ENCODE measurements at places on chromosomes 2 and 18. TPM values are rescaled to one million over a fixed set of nuclear protein-coding genes. Genes with fewer than 3 reads are reported as not detected.

ZNF804A gene
- total RNA-seq: 15.7 TPM

CIB4 gene
- 0.83 TPM for total RNA-seq

FEV gene
- total RNA-seq: not detected

RAB6C gene
- 1.6 TPM for total RNA-seq

- no peak for DNase-seq
- no peak overlapping the region for H3K27ac ChIP-seq
- no peak overlapping the region for H3K4me3 ChIP-seq
Measured at GRCh38 chr18:39166776-39167175, 1601.2 kb upstream of the CELF4 start.

- no peak overlapping the region for H3K27ac ChIP-seq
- H3K36me3 ChIP-seq: no peaks in the 10 kb centered on the region
- H3K4me1 ChIP-seq: peaks cover 4% of the 10 kb centered on the region
- no peak overlapping the region for H3K4me3 ChIP-seq
Measured at GRCh38 chr2:175834477-175834876, 167.6 kb downstream of the LNPK start.

DNA sequence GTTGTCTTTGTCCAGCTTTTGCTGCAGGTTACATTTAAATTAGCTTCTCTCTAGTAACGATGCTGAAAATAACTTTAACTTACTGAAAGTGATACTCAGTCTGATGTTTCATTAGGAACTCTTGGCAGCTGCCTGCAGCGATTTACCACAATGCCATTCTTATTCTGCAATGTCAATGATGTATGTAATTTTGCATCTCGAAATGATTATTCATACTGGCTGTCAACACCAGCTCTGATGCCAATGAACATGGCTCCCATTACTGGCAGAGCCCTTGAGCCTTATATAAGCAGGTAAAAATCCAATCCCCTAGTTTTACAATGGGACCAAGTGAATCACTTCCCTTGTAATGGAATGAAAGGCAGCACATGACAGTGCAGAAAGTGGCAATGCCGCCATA is 16.3 kb upstream of the MFF start:
- peak; percentile 6 for DNase-seq
- H3K4me3 ChIP-seq: no peak overlapping the region
- no peaks in the 10 kb centered on the region for H3K4me1 ChIP-seq
- H3K27me3 ChIP-seq: no peaks in the 10 kb centered on the region
- H3K36me3 ChIP-seq: no peaks in the 10 kb centered on the region

- H3K4me1 ChIP-seq: no peaks in the 10 kb centered on the region
- H3K27ac ChIP-seq: no peak overlapping the region
- DNase-seq: no peak
- H3K27me3 ChIP-seq: no peaks in the 10 kb centered on the region
- H3K36me3 ChIP-seq: no peaks in the 10 kb centered on the region
- no peak overlapping the region for H3K4me3 ChIP-seq
Measured at GRCh38 chr2:226552571-226553285, 246.9 kb downstream of the IRS1 start.

DNA sequence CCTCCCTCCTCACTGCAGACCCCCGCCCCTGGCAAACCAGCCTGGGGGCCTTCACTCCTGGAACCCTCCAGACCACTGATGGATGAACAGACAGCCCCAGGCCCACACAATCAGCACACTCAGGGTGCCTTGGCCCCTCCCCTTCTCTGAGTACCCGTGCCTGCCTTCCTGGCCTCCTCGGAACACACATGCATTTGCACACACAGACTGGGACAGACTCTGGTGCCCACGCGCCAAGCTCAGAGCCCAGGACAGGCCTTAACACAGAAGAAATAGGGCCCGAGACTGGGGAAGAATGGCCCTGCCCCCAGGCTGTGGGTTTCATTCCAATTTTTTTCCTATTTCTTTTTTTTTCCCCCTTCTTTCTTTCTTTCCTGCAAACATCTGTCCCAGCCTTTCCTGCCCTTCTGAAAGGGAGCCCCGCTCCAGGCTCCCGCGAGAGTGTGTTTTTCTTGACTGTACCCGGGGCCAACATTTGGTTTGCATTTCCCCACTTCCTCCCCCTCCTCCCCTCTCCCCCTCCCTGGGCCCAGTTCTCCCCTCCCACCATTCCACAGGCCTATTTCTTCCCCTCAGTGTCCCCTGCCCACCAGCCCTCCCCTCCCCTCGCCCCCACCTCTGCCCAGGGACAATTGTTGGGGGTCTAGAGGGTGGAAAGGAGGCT is 618 bp upstream of the TNS1 start:
- peak overlapping the region; percentile 31 for H3K4me3 ChIP-seq
- H3K4me1 ChIP-seq: peaks cover 84% of the 10 kb centered on the region
- peaks cover 22% of the 10 kb centered on the region for H3K36me3 ChIP-seq
- H3K27ac ChIP-seq: peak overlapping the region; percentile 83
- peak; percentile 58 for DNase-seq

GRCh38 chr2:39666491-39667101 is 879 bp downstream of the TMEM178A start:
- peak overlapping the region; percentile 49 for H3K4me3 ChIP-seq
- peaks cover 7% of the 10 kb centered on the region for H3K4me1 ChIP-seq
- H3K27me3 ChIP-seq: peaks cover 2% of the 10 kb centered on the region
- no peaks in the 10 kb centered on the region for H3K36me3 ChIP-seq

DNA sequence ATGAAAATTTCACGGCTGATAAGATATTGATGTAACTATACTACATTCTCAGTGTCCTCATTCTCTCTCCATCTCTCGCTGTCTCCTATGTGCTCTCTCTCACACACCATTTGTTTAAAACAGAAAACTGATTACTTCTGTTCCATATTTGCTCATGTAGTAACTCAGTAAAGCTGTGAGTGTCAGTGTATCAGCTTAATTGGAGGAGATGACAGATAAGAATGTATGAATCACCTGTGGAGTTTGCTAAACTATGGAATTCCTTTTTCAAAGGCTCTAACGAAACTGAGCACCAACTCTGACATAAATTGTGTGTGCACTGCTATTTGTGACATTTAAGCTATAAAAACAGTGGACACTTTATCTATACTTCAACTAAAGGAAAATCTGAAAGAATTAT is 1080.0 kb downstream of the DSC3 start:
- DNase-seq: no peak
- no peak overlapping the region for H3K4me3 ChIP-seq
- H3K27me3 ChIP-seq: no peaks in the 10 kb centered on the region
- H3K4me1 ChIP-seq: no peaks in the 10 kb centered on the region

DNA sequence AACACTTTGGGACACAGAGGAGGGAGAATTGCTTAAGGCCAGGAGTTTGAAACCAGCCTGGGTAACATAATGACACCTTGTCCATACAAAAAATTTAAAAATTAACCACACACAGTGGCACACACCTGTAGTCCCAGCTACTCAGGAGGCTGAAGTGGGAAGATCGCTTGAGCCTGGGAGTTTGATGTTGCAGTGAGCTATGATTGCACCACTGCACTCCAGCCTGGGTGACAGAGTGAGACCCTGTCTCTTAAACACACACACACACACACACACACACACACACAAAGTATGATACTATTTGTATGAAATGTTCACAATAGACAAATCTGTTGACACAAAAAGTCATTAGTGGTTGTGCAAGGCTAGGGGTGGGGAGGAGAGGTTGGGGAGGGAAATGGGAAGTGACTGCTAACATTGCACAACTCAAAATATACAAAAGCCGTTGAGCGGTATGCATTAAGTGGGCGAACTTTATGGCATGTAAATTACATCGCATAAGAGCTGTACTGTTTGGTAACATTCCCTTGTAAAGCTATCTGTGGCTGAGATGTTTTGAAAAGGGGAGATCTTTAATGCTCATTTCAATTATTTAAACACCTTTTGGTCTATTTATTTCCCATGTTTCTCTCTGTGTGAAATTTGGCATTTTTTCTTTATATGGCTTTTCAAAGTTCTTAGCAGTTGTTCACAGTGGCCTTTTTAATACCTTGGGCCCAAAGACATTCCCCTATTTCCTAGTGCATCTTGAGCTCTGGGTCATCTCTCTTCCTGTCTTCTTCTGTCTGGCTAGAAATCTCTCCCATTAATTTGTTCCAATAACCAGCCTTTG is 58.9 kb upstream of the ZNF516 start:
- H3K4me1 ChIP-seq: no peaks in the 10 kb centered on the region
- DNase-seq: no peak
- H3K27ac ChIP-seq: peak overlapping the region; percentile 6
- no peak overlapping the region for H3K4me3 ChIP-seq
- no peaks in the 10 kb centered on the region for H3K36me3 ChIP-seq
- H3K27me3 ChIP-seq: no peaks in the 10 kb centered on the region

DNA sequence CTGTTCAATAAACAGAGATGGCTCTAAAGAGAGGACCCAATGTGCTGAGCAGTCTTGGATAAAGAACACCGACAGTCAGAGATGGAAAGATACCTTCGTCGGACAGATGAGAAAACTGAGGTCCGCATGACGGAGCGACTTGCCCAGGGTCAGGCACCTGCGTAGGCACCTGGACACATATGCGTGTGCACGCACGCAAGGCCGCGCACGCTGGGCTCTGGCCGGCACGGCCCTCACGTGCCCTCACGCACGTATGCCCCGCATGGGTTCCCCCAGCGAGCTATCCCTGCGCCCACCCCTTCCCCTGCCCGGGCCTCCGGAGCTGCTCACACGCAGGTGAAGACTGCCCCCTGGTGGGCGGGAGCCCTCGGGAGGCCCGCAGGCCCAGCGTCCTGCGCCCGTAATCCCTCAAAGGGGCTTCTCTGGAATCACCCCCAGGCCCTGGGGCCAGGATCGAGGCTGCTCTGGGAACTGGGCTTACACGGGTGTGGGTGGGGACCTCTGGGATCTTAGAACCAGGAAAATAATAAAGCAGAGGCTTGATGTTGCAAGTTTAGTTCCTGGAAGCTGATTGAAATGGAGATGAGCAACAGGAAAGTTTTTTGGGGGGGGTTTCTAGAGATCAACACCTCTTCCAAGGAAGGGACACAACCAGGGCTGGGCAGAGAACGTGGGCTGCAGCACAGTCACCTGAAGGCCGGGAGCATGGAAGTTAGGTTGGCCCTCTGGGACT is 246.3 kb downstream of the TNS1 start:
- H3K36me3 ChIP-seq: no peaks in the 10 kb centered on the region
- DNase-seq: peak; percentile 70
- peak overlapping the region; percentile 28 for H3K4me3 ChIP-seq
- H3K27me3 ChIP-seq: no peaks in the 10 kb centered on the region

DNA sequence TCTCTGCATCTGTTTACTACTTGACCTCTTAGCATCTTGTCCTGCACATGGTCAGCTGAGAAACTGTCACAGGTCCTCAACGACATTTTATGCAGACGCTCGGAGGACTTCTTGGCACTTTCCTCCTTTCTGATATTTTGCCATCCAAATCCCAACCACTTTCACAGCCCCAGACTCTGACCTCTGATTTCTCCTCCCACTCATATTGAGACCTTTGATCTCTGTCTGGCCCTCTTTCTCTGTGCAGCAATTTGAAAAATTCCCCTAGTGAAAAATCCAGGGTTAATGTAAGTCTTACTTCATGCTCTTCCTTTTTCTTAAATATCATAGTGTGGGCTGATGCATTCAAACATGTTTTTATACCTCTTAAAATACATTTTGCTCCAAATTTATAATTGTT is 273.8 kb downstream of the CCDC102B start:
- H3K27me3 ChIP-seq: no peaks in the 10 kb centered on the region
- no peak overlapping the region for H3K4me3 ChIP-seq
- H3K36me3 ChIP-seq: no peaks in the 10 kb centered on the region

- no peak overlapping the region for H3K4me3 ChIP-seq
- no peaks in the 10 kb centered on the region for H3K27me3 ChIP-seq
- no peak for DNase-seq
- H3K36me3 ChIP-seq: no peaks in the 10 kb centered on the region
- no peaks in the 10 kb centered on the region for H3K4me1 ChIP-seq
Measured at GRCh38 chr18:9211955-9212354, 75.4 kb downstream of the ANKRD12 start.

DNA sequence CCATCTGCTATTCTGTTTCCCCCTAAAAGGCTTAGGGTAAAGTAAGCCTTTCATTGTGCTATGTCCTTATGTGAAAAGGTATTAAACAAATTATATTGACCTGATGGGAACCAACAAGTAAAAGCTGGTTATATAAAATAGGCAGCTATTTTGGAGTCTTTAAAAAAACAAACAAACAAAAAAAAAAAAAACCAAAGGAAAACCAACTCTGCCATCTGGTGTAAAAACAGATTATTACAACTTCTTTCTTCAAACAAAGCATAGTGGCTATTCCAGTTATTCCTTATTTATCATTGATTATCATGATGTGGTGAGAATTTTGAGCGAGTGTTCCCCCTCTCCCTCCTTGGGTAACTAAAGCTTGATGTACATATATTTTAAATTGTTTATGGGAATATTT is 122.3 kb upstream of the FHL2 start:
- no peak overlapping the region for H3K4me3 ChIP-seq
- H3K27me3 ChIP-seq: no peaks in the 10 kb centered on the region
- peaks cover 22% of the 10 kb centered on the region for H3K4me1 ChIP-seq

DNA sequence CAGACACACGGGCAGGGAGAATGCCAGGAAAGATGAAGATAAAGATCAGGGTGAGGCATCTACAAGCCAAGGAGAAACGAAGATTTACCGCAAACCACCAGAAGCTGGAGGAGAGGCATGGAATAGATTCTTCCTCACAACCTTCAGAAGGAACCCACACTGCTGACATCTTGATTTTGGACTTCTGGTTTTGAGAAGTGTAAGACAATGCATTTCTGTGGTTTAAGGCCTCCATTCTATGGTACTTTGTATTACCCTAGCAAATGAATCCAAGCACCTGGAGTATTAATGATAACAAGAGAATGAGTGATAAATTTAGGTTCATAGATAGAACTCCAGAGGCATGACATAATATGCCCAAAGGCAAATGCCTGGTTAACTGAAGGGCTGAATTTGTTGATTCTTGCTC is 11.8 kb upstream of the FN1 start:
- no peaks in the 10 kb centered on the region for H3K4me1 ChIP-seq
- DNase-seq: no peak
- H3K27me3 ChIP-seq: no peaks in the 10 kb centered on the region
- no peak overlapping the region for H3K4me3 ChIP-seq

DNA sequence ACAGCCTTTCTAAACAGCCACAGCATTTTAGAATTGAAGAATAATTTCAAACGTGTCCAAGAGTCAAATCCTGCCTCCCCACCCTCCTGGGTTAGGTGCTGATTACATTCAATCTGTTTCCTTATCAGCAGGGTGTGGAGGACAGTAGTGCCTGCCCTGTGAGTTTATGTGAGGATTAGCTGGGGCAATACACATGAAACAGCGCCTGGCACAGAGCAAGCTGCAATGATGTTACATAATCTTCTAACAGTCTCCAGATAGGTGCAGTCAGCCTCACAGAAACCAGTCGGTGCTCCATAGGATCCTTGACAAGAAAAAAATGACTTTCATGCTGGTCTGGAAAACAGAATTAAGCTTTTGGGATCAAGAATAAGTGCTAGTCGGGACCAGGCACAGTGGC is 91.7 kb upstream of the ITGA6 start:
- H3K27ac ChIP-seq: no peak overlapping the region
- H3K4me3 ChIP-seq: no peak overlapping the region
- H3K4me1 ChIP-seq: peaks cover 10% of the 10 kb centered on the region
- H3K36me3 ChIP-seq: no peaks in the 10 kb centered on the region
- H3K27me3 ChIP-seq: no peaks in the 10 kb centered on the region

DNA sequence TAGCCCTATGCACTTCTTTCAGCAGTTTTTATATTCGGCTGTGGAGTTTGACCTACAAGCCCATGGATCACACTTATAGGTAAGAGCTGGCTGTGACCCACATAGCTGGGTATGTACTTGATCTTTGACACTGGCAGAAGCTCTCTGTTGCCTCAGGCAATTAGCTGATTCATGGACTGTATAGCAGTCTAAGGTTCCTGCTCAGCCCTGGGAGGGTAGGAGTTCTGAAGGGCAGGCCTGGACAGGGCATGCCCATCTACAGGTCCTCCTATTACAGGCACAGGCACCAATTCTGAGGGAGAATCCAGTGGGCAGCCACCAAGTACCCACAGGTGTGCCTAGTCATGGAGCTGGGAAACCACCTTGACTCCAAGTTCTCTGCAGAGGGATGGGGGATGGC is 301.8 kb upstream of the GALNT5 start:
- H3K27me3 ChIP-seq: no peaks in the 10 kb centered on the region
- H3K27ac ChIP-seq: no peak overlapping the region
- no peak for DNase-seq
- no peaks in the 10 kb centered on the region for H3K36me3 ChIP-seq
- H3K4me1 ChIP-seq: no peaks in the 10 kb centered on the region
